CD4-positive, alpha-beta T cell treated with Interleukin-10 for 1 hour (primary cell): ENCODE measurements at places on chromosomes 7 and 10.

GRCh38 chr7:106448992-106449859, 164.4 kb upstream of the NAMPT start:
- no peak for DNase-seq

DNA sequence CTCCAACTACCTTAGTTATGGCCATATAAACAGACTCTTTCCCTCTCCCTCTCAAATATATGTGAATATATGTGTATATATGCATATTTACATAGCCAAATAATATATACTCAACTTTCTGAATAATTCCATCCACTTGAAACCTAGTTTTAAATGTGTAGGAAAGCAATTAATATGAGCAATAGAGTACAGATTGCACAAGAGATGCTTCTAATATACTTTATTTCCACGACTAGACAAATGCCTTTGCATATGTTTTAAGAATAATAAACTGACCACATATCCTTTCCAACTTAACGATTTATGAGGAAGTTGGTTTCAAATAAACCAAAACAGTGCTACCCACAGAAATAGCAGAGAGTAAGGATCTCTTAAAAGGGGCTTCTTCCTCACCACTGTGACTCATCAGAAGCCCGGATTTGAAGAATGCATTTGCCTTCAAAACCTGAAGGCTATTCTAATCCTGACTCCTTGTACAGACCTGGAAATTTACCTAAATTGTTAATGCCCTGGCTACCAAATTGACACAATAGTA, 266.3 kb downstream of the AHR start:
- DNase-seq: no peak

- no peak for DNase-seq
These were observed 15.7 kb downstream of the SLC13A4 start for GRCh38 chr7:135712182-135712782.

- DNase-seq: no peak
These were observed 944 bp downstream of the PCOLCE start for GRCh38 chr7:100602889-100603725.

- DNase-seq: no peak
These were observed 172.0 kb downstream of the MAD1L1 start for GRCh38 chr7:2060701-2061100.

- no peak for DNase-seq
These were observed 206.8 kb downstream of the SKIDA1 start for GRCh38 chr10:21318540-21319167.

GRCh38 chr10:92719991-92720830, 30.5 kb downstream of the HHEX start:
- no peak for DNase-seq
